ENCODE measurements at places on chromosomes 11 and 22. TPM values are rescaled to one million over a fixed set of nuclear protein-coding genes. Genes with fewer than 3 reads are reported as not detected.
A peak's percentile ranks its signal among the peaks of the same experiment; 100 is the strongest.

- H3K4me1 ChIP-seq: no peaks in the 10 kb centered on the region
- DNase-seq: no peak
- no peaks in the 10 kb centered on the region for H3K27me3 ChIP-seq
- H3K36me3 ChIP-seq: no peaks in the 10 kb centered on the region
- H3K4me3 ChIP-seq: no peak overlapping the region
These were observed 9.6 kb downstream of the RAG1 start for GRCh38 chr11:36577373-36577772.

- no peak overlapping the region for H3K4me3 ChIP-seq
- no peaks in the 10 kb centered on the region for H3K4me1 ChIP-seq
- no peak for DNase-seq
- no peaks in the 10 kb centered on the region for H3K27me3 ChIP-seq
These were observed 31.9 kb downstream of the PDGFB start for GRCh38 chr22:39212721-39213376.

- H3K4me1 ChIP-seq: no peaks in the 10 kb centered on the region
- no peak overlapping the region for H3K4me3 ChIP-seq
- H3K27ac ChIP-seq: no peak overlapping the region
These were observed 252.7 kb downstream of the TMEM135 start for GRCh38 chr11:87290304-87290922.

ILK gene
- 230 TPM for total RNA-seq

GRCh38 chr11:97943493-97943892 is 1077.3 kb upstream of the CNTN5 start:
- no peak overlapping the region for H3K4me3 ChIP-seq
- no peak overlapping the region for H3K27ac ChIP-seq
- H3K36me3 ChIP-seq: no peaks in the 10 kb centered on the region
- no peaks in the 10 kb centered on the region for H3K4me1 ChIP-seq
- no peak for DNase-seq
- no peaks in the 10 kb centered on the region for H3K27me3 ChIP-seq

CDON gene
- 11.4 TPM for total RNA-seq

BEST1 gene
- total RNA-seq: 0.64 TPM

DNA sequence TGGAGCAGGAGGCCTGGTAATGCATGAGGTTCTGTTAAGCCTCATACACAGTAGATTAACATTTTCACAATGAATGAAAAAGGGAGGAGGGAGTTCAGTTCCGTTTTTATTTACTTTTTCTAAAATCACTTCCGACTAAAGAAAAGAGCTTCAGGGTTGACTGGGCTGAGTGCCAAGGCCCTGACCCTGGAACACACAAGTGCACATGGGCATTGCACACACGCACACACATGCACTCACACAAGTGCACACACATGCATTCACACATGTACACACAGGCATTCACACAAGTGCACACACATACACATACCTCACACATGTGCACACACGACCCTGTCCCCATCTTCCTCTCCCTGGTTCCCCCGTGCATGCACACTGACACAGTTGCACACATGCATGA is 303.3 kb downstream of the BRD1 start:
- no peaks in the 10 kb centered on the region for H3K4me1 ChIP-seq
- no peaks in the 10 kb centered on the region for H3K27me3 ChIP-seq
- H3K36me3 ChIP-seq: no peaks in the 10 kb centered on the region
- no peak overlapping the region for H3K27ac ChIP-seq
- no peak overlapping the region for H3K4me3 ChIP-seq

DNA sequence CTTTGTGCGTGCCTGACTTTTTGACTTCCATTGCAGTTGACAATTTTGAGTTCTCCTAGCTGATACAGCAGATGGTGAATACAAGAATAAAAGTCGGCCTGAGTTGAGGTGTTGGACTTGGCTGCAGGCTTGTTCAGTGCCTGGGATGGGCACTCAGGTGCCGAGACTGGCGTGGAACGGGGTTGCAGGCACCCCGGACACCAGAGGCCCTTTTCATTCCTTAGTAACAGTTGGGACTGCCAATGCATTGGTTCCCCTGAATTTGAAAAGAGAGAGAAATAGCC is 1.3 kb downstream of the PHRF1 start:
- no peak for DNase-seq
- H3K27me3 ChIP-seq: no peaks in the 10 kb centered on the region
- H3K4me3 ChIP-seq: peak overlapping the region; percentile 94

RAPSN gene
- 2.3 TPM for total RNA-seq

GRCh38 chr11:107562647-107563208 is 2.8 kb downstream of the ALKBH8 start:
- no peaks in the 10 kb centered on the region for H3K36me3 ChIP-seq
- H3K4me3 ChIP-seq: no peak overlapping the region
- DNase-seq: no peak
- peaks cover 25% of the 10 kb centered on the region for H3K4me1 ChIP-seq

DNA sequence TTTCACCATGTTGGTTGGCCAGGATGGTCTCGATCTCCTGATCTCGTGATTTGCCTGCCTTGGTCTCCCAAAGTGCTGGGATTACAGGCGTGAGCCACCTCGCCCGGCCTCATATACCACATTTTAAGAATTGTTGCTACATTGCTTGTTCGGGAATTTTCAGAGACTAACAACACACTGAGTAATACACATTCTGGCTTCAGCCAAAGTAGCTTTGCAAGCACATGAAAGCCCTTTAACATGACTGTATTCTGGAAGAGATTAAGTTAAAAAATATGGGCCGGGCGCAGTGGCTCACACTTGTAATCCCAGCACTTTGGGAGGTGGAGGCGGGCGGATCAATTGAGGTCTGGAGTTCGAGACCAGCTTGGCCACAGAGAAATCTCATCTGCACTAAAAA is 15.0 kb downstream of the CRTAM start:
- no peak overlapping the region for H3K4me3 ChIP-seq
- no peaks in the 10 kb centered on the region for H3K4me1 ChIP-seq
- no peaks in the 10 kb centered on the region for H3K36me3 ChIP-seq
- H3K27ac ChIP-seq: no peak overlapping the region
- H3K27me3 ChIP-seq: no peaks in the 10 kb centered on the region

GRCh38 chr11:68498321-68498720 is 37.8 kb downstream of the PPP6R3 start:
- no peak overlapping the region for H3K27ac ChIP-seq
- H3K4me1 ChIP-seq: peaks cover 68% of the 10 kb centered on the region
- peak; percentile 41 for DNase-seq
- no peaks in the 10 kb centered on the region for H3K27me3 ChIP-seq
- H3K36me3 ChIP-seq: no peaks in the 10 kb centered on the region

DNA sequence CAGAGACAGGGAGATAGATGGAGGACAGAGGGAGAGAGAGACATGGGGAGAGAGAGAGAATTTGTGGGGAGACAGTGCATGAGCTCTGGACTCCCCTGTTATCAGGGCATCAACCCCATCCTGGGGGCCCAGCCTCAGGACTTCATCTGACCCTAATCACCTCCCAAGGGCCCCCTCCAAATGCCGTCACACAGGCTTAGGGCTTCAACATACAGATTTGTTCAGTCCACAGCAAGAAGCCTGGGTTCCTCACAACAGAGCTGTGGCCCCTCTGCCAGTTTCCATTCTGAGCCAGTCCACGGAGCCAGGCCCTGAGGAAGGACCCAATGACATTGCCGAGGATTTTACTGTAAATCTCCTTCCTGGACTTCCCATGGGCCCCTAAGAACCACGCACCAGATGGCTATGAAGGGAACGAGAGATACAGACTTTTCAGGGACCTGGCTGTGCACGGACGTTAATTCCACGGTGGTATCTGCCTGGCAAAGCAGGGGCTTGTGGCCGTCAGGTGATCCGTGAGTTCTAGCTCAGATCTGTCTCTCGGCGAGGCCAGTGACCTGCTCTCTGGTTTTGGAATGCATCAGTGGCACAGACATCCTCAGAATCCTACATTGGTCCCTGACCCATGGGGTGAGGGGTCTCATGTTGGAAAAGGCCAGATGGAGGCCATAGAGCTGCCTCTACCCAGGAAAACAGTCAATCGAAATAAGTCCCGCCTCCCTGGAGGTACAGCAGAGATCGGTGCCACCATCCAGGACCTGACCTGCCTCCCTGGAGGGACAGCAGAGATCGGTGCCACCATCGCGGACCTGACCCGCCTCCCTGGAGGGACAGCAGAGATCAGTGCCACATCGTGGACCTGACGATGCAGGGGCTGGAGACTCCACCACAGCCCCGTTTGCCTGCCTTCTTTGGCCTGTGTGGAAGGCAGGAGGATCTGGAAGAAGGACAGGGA is 8.7 kb upstream of the B4GALNT4 start:
- no peak for DNase-seq
- peaks cover 5% of the 10 kb centered on the region for H3K4me1 ChIP-seq
- no peak overlapping the region for H3K4me3 ChIP-seq
- H3K36me3 ChIP-seq: no peaks in the 10 kb centered on the region

GRCh38 chr11:112355726-112356125 is 95.1 kb upstream of the PLET1 start:
- H3K36me3 ChIP-seq: no peaks in the 10 kb centered on the region
- no peaks in the 10 kb centered on the region for H3K4me1 ChIP-seq
- no peaks in the 10 kb centered on the region for H3K27me3 ChIP-seq
- no peak overlapping the region for H3K4me3 ChIP-seq
- H3K27ac ChIP-seq: no peak overlapping the region

DNA sequence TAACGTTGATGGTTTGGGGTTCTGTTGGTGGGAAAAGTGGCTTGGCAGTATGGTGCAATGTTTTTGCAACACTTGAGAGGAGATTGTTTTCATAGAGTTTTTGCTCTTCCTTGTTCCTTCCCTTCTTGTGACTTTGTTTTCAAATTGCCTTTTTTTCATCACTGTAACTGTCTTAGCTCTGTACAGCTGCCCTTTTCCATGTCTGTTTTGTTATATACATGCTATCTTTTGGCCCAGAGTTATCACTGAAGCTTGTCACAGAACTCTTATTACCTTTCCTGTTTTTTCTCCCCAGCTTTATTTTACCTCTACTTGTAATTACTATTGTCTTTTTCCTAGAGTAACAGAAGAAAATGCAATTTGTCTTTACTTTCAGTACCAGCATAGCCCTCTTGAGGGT is 154.1 kb downstream of the DDX10 start:
- H3K4me1 ChIP-seq: no peaks in the 10 kb centered on the region
- H3K36me3 ChIP-seq: no peaks in the 10 kb centered on the region
- no peak for DNase-seq
- no peaks in the 10 kb centered on the region for H3K27me3 ChIP-seq
- no peak overlapping the region for H3K4me3 ChIP-seq

DNA sequence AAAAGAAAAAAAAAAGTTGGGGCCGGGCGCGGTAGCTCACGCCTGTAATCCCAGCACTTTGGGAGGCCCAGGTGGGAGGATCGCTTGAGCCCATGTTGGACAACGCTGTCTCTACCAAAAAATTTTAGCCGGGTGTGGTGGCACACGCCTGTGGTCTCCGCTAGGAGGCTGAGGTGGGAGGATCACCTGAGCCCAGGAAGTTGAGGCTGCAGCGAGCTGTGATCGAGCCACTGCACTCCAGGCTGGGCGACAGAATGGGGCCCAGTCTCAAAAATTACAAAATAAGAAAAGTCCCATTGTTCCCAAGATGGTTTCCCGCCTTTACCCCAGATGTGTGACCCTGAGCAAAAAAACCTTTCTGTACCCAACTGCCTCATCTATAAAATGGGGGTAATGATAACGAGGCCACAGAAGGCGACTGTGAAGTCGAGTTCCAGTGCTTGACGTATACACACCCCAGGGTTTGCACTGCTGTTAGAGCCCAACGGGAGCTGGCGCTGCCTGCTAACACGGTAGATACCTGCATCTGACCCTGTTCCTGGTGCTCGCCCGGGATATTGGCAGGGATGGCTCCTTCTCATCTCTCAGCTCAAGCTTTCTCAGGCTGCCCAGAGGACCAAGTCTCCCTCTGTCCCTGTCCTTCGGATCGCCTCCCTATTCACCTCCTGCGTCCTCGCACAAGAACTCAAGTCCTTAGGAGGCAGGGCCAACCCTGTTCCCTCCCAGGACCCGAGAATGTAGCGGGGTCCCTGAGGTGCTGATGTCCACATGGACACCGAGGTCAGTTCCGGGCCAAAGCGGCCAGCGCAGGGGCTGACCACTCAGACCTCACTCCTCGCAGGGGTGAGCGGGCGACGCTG is 1.1 kb upstream of the RPLP2 start:
- H3K27ac ChIP-seq: peak overlapping the region; percentile 99
- H3K27me3 ChIP-seq: no peaks in the 10 kb centered on the region
- H3K36me3 ChIP-seq: peaks cover 5% of the 10 kb centered on the region
- H3K4me3 ChIP-seq: peak overlapping the region; percentile 97

SLC25A18 gene
- 1.7 TPM for total RNA-seq

DNA sequence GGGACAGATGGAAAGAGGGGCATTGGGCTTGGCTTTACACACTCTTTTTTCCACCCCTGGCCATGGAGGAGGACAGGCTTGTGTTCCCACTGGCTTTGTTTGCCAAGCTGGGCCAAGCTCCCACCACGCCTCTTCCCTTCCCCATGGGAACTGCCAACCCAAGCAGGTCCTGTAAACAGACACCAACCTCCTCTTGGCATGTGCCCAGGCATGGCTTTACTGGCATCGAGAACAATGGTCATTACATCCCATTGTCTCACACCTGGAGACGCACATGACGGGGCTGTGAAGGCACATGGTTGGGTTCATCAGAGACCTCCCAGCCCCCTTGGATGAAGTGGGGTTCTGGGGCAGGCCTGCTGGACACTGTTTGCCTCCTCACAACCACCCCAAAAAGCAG is 11.7 kb downstream of the SEC14L3 start:
- H3K36me3 ChIP-seq: no peaks in the 10 kb centered on the region
- no peaks in the 10 kb centered on the region for H3K4me1 ChIP-seq
- H3K27ac ChIP-seq: no peak overlapping the region
- DNase-seq: no peak
- no peak overlapping the region for H3K4me3 ChIP-seq

DNA sequence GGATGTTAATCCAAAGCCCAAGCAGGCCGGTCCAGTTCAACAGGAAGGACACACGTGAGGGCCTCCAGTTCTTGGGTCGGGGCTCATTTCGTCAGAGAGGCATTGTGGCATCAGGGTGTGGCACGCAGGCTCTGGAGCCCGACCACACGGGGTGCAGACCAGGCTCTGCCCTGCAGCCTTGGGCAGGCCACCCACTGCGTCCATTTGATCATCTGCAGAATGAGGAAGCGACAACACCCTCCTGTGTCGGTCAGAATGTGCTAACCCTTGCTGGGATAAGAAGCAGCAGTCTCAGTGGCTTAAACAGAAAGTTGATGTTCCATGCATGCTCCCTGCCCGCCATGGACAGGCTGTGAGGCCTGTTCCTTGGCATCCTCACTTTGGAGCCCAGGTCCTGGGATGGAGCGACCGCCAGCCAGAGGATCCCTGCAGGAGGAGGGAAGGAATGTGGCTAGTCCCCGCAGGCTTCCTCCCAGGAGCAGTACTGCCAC is 10.8 kb downstream of the RIBC2 start:
- H3K4me1 ChIP-seq: no peaks in the 10 kb centered on the region
- no peak for DNase-seq
- H3K4me3 ChIP-seq: no peak overlapping the region
- H3K27me3 ChIP-seq: no peaks in the 10 kb centered on the region
- H3K27ac ChIP-seq: no peak overlapping the region

TBX10 gene
- total RNA-seq: not detected

TMEM138 gene
- 19.2 TPM for total RNA-seq

- H3K27me3 ChIP-seq: no peaks in the 10 kb centered on the region
- H3K27ac ChIP-seq: no peak overlapping the region
- DNase-seq: no peak
- H3K4me1 ChIP-seq: no peaks in the 10 kb centered on the region
These were observed 444.4 kb downstream of the DLG2 start for GRCh38 chr11:85182441-85183387.

Measured in heart left ventricle (tissue), 16 donors.